Non-pigmented ciliary epithelial cell (primary cell): ENCODE measurements at places on chromosomes 3 and 15.

- DNase-seq = peak; percentile 76
Measured at GRCh38 chr3:123843668-123844067, 40.5 kb downstream of the MYLK start.

GRCh38 chr15:81182031-81182755, 14.5 kb upstream of the IL16 start:
- no peak for DNase-seq

- DNase-seq = no peak
Measured at GRCh38 chr15:59936741-59937140, 67.4 kb upstream of the FOXB1 start.

DNA sequence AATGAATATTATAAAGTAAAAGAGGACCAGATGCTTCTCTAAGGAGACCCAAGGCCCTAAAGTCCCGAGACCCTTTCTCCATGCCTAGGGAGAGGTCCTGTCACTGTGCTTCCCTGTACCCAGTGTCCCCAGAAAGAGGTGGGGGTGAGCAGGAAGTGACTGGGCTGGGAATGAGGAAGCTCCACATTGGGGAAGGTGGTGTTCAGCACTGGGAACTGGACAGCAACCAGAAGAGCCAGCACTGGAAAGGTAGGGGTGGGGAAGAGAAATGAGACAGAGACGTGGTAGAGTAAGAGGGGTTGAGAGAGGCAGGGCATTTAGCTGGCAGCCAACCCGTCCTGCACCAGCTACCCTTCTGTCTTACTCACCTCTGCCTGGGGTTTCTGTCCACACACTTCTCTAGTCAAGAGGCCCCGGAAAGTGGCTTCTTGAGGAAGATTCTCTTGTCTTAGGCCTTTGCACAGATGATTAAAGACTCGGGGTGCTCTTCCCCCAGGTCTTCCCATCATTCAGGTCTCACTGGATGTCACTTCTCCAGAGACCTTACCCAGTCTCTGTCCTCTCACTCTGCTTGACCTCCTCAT, 12.2 kb downstream of the RRP9 start:
- DNase-seq = no peak

DNA sequence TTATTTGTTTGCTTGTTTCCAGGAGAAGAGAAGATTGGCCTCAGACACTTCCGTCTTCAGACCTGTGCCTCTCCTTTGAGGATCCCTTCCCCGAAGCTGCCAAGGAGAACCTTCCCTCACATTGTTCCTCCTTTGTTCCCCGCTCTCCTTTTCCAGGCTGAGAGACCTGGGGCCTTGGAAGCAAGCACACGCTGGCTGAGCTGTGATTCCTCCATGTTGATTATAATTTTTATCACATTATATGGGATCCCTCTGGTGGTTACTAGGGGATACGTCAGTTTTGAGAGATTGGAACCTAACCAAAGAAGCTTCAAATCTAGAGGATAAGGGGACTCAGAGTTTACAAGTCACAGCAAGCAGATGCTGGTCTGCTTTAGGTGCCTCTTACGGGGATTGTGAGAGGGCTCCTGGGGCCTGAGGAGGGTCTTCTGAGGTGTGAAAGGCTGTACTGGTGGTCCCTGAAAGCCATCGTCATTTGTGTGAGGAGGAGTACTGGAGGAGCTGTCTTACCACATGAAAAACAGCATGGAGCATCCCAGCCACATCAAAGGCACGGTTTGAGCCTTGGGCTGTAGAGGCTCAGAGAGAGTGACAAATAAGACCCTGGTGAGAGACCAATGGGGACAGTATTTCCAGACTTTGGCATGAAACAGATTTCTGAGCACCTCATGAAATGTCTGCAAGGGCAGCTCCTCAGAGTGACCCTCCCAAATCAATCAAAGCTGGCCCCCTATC, 760.1 kb upstream of the CFAP20DC start:
- DNase-seq = no peak

DNA sequence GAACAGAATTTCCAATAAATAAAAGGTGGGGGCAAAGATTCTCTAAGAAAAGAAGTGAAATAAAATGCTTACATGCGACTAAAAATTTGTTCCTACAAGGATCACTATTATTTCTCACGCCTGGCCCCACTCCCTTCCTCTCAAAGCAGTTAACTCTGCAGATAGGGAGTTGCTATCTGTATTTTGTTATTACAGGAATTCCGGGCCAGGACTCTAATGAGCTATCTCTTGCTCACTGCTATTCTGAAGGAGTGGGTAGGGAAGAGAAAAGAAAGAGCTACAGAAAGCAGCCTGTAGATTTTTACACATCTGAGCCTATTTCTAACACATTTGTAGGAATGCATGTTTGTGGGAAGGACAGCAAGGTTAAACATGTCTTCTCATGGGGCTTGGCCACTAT, 140.4 kb downstream of the PCCB start:
- DNase-seq = no peak

- no peak for DNase-seq
Measured at GRCh38 chr15:67152429-67152828, 87.0 kb downstream of the SMAD3 start.

- DNase-seq = peak; percentile 97
Measured at GRCh38 chr3:40800343-40800742, 275.6 kb downstream of the ZNF621 start.

- peak; percentile 10 for DNase-seq
Measured at GRCh38 chr15:22930782-22931484, 49.2 kb downstream of the CYFIP1 start.

- DNase-seq = no peak
Measured at GRCh38 chr3:100020876-100021644, 93.2 kb downstream of the FILIP1L start.

- DNase-seq = no peak
Measured at GRCh38 chr15:40493089-40493840, 22.5 kb downstream of the CHST14 start.

- no peak for DNase-seq
Measured at GRCh38 chr3:13866041-13866965, 13.6 kb downstream of the WNT7A start.

GRCh38 chr3:187082758-187083375, 56.4 kb downstream of the RPL39L start:
- no peak for DNase-seq

- DNase-seq = no peak
Measured at GRCh38 chr3:34229876-34230275, 431.4 kb downstream of the PDCD6IP start.

GRCh38 chr3:153245661-153246060, 83.6 kb downstream of the RAP2B start:
- DNase-seq = no peak

GRCh38 chr15:55403531-55403930, 4.6 kb downstream of the CCPG1 start:
- no peak for DNase-seq

DNA sequence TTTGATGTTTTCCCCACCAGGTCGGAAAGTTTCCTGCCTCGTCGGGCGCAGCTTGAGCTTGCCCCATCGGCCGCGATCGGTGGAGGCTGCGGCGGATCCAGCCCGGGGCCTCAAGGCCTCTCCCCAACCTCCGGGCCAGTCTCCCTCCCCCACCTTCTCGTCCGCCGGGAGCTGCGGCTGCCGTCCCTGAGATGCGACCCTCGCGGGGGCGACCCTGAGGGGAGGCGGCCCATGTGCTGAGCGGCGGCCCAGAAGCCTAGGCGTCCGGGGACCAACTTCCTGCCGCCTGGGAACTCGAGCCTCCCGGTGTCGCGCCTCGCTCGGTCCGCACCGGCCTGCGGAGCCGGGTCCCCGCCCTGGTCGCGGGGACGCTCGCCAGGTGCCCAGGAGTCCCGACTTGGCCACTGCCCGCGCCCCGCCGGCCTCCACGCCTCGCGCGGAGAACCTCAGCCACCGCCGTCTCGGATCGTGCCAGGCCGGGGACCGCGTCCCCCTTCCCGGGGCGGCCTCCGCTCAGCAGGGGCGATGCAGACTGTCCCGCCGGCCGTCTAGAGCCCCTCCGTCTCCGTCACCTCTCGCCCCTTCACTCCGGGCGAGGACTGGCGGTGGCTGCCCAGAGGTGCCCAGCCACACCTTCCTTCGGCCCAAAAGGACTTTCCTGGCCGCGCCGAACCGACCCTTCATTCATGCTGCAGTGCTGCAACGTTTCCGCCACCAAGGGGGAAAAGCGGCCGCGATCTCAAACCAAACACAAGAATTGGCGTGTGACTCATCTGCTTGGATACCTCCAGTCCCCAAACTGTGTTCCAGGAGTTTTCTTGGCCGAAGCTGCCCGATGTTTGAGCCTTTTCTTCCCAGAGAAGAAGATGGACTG, 656 bp downstream of the SLMAP start:
- peak; percentile 22 for DNase-seq

DNA sequence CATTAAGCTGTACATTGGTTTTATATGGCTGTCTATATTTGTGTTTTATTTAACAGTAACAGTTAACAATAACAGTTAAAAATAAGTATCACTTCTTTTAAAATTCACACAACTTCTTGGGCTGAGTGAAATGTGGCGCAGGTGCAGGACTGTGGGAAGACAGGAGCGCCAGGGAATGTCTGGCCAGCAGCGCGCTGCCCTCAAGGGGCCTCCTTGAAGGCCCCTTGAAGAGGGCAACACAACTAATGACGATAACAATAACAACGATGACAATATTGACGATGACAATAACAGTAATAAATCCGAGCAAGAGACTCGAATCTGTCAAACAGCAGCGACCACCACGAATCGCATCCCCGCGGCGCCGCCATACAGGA, 411 bp upstream of the PPP2R3A start:
- no peak for DNase-seq

DNA sequence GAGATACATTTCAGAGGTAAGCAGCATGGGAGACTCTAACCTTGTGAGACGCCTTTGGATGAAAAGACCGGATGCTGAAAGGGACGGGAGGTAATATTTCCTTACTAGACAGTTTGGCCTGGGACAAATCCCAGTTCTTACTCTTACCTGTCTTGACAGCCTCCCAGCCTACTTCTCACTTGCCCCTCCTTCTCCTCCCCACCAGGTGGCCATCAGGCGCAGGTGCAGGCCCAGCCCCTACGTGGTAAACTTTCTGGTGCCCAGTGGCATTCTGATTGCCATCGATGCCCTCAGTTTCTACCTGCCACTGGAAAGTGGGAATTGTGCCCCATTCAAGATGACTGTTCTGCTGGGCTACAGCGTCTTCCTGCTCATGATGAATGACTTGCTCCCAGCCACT, 6.3 kb downstream of the HTR3D start:
- no peak for DNase-seq

DNA sequence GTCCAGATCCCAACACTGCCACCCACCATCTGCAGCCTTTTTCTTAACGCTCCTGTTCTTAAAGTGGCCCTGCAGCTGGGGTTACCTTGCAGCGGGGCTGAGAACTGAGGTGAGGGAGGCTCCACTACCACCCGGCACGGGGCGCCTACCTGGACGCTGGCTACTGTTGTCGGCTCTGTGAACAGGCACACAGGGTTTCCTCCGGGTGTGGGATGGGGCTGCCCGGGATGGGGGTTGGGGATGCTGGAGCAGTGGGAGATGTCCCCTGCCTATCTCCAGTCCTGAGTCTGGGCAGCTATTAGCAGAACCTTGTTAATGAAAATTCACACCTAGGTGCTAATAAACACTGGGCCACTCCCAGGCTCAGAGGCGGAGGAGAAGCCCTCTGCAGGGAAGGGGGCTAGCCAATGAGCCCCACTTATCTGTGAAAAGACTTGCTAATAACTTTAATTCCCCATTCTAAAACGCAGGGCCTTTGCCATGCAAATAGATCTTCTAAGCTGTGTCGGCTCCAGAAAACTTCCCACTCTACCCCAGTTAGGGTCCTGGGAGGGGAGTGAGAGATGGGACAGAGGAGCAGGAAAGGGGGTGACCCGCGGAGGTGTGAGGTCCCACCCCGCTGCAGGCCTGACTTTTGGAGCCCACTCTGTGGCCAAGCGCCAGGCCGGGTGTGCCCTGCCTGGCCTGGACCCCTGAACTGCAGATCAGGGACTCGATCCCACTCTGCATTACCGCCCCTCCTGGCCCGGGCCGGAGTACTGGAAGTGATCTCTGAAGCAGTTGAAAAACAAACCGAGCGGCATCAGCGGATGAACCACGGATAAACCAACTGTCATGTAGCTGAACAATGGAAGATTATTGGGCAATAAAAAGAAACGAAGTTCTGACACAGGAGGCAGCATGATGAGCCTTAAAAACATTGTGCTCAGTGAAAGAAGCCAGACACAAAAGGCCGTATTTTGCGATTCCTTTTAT, 3.1 kb downstream of the MESP1 start:
- no peak for DNase-seq

DNA sequence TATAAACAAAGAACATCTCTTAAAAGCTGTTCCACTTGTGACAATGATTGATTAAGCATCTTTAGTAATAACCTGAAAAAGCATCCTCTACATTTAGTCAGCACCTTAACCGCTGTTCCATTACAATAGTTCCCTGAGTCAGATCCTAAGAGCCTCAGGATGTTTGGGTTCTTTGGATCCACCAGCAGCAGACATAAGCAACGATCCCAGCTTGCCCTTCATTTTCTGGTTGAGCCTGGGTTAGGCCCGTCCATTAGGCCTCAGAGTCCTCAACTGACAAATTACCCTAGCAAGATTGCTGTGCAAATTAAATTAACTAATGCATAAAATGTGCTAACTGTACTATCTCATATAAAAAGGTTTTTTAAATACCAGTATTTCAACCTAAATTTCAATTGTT, 42.3 kb upstream of the ROBO1 start:
- DNase-seq = no peak

GRCh38 chr3:142007710-142008399, 131.4 kb downstream of the ATP1B3 start:
- no peak for DNase-seq

DNA sequence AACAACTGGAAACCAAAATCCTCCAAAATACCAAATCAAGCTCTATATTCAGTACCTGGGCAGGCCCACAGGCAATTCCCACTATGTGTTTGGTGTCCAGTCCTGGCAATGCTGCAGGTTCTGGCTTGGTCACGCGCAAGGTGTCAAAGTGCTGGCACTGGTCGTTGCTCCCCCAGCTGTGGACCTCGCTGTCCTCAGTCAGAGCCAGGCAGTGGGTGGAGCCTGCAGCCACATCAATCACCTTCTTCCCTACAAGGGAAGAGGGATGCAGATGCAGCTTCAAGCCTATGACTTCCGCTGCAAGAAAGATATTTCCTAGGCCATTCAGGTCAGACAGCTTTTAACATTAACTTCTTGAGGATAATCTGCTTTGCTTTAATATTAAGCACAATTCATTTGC, 61.3 kb downstream of the HERC2 start:
- no peak for DNase-seq

DNA sequence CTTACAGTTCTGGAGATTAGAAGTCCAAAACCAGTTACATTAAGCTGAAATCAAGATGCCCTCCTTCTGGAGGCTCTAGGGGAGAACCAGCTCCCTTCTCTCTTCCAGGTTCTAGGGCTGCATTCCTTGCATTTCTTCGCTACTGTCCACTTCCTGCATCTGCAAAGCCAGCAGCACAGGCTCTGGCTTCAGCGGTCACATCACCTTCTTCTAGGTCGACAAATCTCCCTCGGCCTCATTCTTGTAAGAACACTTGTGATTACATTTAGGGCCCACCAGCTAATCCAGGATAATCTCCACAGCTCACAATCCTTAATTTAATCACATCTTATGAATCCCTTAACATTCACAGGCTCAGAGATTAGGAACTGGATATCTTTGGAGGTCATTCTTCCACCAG, 73.8 kb downstream of the MINAR1 start:
- DNase-seq = no peak
